ENCODE measurements at places on chromosomes 1 and 21. TPM values are rescaled to one million over a fixed set of nuclear protein-coding genes. Genes with fewer than 3 reads are reported as not detected.

GPR25 gene
- not detected for total RNA-seq

TSSK3 gene
- total RNA-seq: 0.26 TPM

INSRR gene
- not detected for total RNA-seq

FCRL4 gene
- total RNA-seq: not detected

PLA2G5 gene
- under 0.01 TPM for total RNA-seq

AIM2 gene
- not detected for total RNA-seq

APH1A gene
- total RNA-seq: 139 TPM

SIKE1 gene
- 38.3 TPM for total RNA-seq

SLAMF1 gene
- total RNA-seq: 0.13 TPM

BTBD8 gene
- 2.3 TPM for total RNA-seq

SAMD11 gene
- under 0.01 TPM for total RNA-seq

NPR1 gene
- total RNA-seq: 50.6 TPM

PLPPR5 gene
- total RNA-seq: not detected

TRAF5 gene
- 16.7 TPM for total RNA-seq

ACADM gene
- total RNA-seq: 26.2 TPM

DMRTA2 gene
- total RNA-seq: not detected

ERG gene
- total RNA-seq: 41.0 TPM

DNA sequence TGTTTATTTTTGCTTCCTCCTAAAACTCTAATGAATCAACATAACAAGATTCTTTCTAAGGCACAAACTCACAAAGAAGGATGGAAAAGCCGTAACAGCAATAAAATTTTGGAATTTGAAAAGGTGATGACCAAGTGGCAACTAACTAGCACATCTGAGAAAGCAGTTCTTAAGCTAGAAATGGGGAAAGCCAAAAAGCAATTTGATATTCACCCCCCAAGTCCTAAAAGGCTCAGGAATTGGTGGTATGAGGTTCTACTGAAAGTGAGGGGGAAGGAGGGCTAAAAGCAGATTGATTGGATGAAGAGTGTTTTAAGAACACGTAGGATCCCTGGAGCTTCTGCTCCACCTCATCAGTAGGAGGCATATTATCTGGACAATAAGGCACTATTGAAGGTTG is 43.4 kb upstream of the FBXO28 start:
- DNase-seq: no peak

- DNase-seq: no peak
Observed at GRCh38 chr1:210074904-210075303, 136.9 kb downstream of the SYT14 start.

DNA sequence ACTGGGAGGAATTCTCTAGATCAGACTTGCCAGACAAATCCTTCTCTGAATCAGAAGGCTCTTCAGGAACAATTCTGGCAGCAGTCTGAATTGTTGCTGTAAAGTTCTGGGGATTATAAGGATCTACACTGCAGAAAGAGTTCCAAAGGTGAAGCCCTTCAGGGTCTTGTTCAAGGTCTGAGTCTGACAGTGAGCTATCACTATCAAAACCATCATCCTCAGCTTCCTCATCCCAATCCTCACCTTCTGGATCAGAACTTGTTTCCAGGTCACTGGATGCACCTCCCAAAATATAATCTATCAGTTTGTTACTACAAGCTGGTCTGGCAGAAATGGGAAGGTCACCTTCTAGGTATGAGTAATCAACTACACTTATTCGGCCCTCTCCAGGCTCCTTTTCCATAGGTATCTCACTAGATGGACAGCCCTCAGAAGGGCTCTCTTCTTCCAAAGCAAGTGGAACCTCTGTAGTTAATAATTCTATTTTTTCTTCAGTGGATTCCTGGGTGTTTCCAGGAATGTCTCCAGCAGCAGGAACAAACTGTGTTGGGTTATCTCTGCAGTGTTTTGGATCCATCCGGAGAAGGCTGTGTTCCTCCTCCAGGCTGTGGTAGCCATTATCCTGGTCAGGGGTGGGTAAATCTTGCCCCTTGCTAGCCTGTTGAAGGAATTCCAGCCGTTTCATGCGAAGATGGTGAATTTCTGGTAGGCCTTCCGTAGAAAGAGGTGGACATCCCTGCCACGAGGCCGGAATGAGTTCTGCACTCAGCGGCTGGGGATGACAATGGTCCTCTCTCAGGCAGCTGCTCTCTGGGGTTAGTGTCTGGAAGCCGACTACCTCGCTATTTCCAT is 1.6 kb downstream of the PPP1R15B start:
- no peak for DNase-seq

GRCh38 chr1:167330601-167331293 is 110.1 kb downstream of the POU2F1 start:
- no peak for DNase-seq

DNA sequence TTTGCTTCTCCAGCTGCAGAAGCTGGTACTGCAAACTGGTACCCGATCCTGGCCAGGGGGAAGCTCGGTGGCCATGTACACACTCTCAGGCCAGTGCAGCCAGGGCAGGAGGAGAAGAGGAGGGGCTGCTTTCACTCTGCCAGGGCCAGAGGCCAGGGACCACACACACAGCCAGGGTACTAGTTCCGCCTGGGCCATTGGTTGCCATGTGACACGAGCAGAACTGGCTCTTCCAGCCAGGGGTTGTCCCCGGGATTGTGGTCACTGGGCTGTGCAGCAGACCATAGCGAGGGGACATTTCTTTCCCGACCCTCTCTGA is 3.7 kb upstream of the SHISAL2A start:
- DNase-seq: no peak

DNA sequence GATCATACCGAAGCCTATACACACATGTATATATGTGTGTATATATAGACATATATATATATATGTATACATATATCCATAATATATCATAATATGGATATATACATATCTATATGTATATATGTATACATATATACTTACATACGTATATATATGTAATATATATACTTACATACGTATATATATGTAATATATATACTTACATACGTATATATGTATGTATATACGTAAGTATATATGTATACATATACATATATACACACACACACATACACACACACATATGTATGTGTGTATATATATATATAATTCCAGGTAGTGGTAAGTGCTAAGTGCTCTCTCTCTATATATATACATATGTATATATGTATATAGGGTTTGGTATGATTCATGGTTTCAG is 9.7 kb upstream of the TMEM35B start:
- no peak for DNase-seq

DNA sequence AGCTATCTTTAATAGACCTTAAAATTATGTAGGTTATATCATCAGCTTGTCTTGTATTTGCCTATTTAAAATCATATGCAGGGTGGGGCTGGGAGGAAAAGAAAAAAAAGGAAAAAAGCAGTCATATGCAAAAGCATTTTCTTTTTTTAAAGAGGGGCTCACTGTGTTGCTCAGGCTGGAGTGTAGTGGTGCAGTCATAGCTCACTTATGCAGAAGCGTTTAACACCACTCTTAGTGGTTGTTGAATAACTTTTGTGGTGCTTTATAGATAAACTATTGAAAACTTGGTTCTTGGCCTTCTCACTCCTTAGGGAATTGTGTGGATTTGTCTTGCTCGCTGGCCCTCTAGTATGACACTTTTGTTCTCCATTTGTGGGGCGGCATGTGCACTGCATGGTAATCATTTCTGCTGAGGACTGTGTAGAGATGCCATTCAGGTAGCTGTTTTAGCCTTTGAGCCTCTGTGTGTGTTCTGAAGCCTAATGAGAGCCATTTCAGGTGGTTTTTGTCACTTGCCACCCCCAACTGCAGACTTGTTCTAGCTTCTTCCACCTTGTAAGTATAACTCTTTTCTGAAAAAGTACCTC is 77.8 kb downstream of the KIF1B start:
- no peak for DNase-seq

DNA sequence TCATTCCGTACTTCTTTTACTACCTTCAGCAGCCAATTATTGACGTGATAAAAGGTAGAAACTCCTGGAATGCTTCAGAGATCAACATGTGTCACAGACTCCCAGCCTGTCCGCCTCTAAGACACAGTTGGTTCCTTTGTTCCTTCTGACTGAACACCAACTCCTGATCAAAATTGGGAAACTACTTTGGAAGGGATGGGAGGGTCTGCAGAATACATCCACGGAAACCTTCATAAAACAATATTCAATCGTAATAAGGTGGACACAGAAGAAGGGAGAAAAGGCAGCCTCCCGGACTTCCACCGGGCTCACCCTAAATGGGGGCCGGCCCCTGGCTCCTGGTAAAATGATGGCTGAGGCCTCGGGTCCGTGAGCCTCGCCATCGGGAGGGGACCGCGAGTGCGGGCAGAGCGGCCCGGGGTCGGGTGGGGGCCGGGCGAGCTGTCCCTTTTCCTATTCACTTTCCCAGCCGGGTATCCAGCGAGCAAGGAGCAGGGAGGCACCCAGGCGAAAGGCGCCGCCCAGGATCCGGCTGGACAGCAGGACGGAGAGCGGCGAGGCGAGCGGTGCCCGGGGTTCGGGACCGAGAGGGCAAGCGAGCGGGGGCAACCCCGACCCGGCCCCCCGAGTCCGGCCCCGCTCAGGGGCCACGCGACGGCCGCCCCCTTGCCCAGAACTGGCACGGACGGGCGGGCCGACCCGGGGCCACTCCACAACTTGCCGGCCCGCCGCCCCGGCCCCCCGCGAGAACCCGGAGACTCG is 805 bp downstream of the NRIP1 start:
- no peak for DNase-seq

DNA sequence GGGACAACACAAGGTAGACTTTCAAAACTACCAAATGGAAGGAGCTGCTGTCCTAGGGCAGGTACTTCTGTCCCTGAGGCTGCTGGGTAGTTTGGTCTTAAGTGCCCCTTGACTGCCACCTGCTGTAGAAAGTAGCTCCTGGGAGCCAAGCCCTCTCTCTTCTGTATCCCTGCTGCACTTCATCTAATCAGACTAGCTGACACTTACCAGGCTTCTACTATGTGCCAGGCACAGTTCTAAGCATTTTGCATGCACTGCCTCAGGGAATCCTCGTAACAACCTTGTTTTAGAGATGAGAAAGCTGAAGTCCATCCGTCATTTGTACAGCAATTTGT is 15.9 kb upstream of the SRSF4 start:
- DNase-seq: peak; percentile 9

GRCh38 chr1:83500987-83501591 is 497.8 kb downstream of the TTLL7 start:
- no peak for DNase-seq

- DNase-seq: no peak
Observed at GRCh38 chr21:39805983-39806382, 61.0 kb downstream of the IGSF5 start.

- DNase-seq: no peak
Observed at GRCh38 chr1:163076044-163076443, 6.9 kb downstream of the RGS4 start.

- peak; percentile 17 for DNase-seq
Observed at GRCh38 chr1:235943581-235944114, 76.9 kb upstream of the LYST start.

GRCh38 chr1:52102336-52103013 is 39.4 kb upstream of the ZFYVE9 start:
- DNase-seq: no peak

DNA sequence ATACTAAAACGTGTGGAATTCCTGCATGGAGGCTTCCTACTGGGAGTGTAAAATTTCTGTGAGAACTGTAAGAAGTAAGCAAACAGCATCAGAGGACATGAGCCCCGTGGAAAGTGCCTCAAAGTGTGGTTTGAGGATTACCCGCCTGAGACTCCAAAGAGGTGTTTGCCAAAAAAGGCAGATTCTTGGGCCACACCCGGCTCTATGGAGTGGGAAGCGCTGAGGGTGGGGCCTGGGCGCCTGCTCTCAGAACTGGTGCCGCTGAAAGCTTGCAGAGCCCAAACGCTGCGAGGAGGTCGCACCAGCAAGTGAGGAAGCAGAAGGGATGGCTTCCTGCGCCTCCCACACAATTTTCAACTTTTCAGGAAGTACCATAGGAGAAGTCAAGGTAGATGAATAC is 43.0 kb upstream of the PSEN2 start:
- no peak for DNase-seq

DNA sequence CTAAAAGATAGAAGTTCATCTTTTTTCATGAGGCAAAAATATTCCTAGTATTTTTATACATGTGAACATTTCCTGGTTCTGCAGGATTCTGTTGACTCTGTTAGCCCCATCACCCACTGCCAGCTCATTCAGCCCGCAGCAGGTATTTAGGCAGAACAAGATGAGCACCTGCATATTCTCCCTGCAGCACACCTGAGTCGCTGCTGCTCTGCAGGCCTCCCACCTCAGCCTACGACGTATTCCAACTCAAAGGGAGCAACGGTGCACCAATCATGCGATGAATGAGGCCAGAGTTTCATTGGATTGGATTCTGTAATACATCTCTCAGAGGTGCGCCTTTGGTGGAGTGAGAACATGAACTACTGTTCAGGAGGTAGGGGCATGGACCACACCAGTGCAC is 87.6 kb downstream of the CNIH3 start:
- DNase-seq: no peak

DNA sequence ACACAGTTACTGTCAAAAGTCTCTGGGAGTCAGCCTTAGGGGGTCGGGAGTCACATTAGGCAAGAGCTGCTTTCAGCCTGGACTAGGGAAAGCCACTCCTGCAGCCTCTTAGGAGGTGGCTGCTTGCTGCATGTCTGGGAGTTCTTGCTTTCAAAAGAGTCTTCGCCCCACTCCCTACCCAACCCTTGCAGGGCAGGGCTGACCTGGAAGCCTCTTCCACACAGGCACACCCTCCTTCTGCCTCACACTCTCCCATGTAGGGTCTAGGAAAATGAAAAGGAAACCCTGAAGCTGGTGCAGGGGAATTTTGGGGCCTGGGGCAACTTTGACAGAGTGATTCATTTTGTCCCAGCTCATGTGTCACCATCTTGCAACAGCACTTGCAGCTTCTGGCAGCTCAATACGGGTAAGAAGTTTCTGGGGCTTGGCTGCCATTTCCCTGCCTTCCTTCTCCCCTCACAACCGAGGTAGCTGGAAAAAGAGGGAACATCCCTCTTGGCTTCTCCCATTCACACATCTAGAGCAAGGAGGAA is 37.3 kb downstream of the KCND3 start:
- no peak for DNase-seq

Measured in dermis microvascular lymphatic vessel endothelial cell (primary cell).